Naive thymus-derived CD4-positive, alpha-beta T cell (primary cell): ENCODE measurements at places on chromosomes 3 and 15. TPM values are rescaled to one million over a fixed set of nuclear protein-coding genes. Genes with fewer than 3 reads are reported as not detected.

- DNase-seq, result no peak
- no peak overlapping the region for H3K4me3 ChIP-seq
- no peak overlapping the region for H3K27ac ChIP-seq
- no peaks in the 10 kb centered on the region for H3K36me3 ChIP-seq
Observed at GRCh38 chr3:171699601-171700000, 110.7 kb downstream of the PLD1 start.

- DNase-seq, result no peak
- no peaks in the 10 kb centered on the region for H3K36me3 ChIP-seq
- H3K4me1 ChIP-seq, result no peaks in the 10 kb centered on the region
- H3K27me3 ChIP-seq, result no peaks in the 10 kb centered on the region
- no peak overlapping the region for H3K27ac ChIP-seq
- no peak overlapping the region for H3K4me3 ChIP-seq
Observed at GRCh38 chr3:133593243-133593642, 19.8 kb downstream of the CDV3 start.

DNA sequence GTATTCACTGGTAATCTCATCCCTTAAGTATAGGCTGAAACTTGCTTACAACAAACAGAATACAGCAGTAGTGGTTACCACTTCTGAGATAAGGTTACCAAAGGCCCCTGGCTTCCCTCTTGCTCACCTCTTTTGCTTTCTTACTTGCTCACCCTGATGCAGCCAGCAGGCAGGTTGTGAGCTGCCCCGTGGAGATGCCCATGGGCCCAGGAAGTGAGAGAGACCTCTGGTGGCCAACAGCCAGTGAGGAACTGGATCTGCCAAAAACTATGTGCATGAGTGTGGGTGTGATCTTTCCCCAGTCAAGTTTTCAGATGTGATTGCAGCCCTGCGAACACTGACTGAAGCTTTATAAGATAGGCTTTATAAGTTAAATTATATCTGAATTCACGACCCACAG is 48.7 kb downstream of the NMNAT3 start:
- no peak overlapping the region for H3K27ac ChIP-seq
- H3K36me3 ChIP-seq, result no peaks in the 10 kb centered on the region
- H3K4me3 ChIP-seq, result no peak overlapping the region

DNA sequence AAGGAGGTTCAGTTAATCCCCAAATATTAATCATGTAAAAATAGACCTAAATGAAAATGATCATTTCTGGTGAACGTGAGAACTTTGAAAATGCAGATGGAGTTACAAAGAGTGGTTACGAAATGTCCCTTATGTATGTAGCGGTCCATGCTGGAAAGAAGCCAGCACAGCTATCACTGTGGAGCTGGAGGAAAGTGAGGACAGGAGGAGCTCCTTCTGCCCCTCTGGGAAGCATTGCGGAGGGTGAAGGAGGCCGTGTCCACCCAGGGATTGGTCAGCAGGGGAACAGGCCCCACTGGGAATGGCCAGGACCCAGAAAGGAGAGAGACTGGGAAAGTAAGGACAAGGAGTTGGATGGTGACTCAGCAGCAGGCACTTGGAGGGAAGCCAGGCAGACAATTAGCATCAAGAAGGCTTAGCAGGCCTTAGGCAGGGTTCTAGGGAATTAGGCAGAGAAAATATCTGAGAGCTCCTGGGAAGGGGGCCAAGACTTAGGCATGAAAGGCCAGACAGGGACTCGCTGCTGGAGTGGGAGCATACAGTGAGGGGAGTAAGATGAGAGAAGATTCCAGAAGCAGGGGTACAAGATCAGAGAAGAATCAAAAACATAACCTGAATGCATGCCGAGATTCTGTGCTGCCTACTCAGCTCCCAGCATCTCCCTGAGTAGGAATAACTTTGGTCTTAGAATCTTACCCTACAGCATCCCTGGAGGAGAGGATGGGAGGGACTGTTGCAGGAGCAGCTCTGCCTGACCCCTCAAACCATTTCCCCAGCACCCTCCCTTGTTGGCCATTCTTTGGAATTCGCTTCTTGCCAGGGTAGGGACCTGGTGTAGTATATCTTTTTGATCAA is 171.0 kb upstream of the UMPS start:
- no peak overlapping the region for H3K4me3 ChIP-seq
- no peak overlapping the region for H3K27ac ChIP-seq
- H3K36me3 ChIP-seq, result no peaks in the 10 kb centered on the region
- no peak for DNase-seq
- no peaks in the 10 kb centered on the region for H3K4me1 ChIP-seq

GRCh38 chr3:78988324-78988723 is 779.5 kb downstream of the ROBO1 start:
- H3K27me3 ChIP-seq, result no peaks in the 10 kb centered on the region
- H3K27ac ChIP-seq, result no peak overlapping the region
- no peak overlapping the region for H3K4me3 ChIP-seq

- H3K4me3 ChIP-seq, result no peak overlapping the region
- no peak overlapping the region for H3K27ac ChIP-seq
- no peak for DNase-seq
- no peaks in the 10 kb centered on the region for H3K27me3 ChIP-seq
Observed at GRCh38 chr3:178703268-178703975, 167.2 kb downstream of the KCNMB2 start.

DNA sequence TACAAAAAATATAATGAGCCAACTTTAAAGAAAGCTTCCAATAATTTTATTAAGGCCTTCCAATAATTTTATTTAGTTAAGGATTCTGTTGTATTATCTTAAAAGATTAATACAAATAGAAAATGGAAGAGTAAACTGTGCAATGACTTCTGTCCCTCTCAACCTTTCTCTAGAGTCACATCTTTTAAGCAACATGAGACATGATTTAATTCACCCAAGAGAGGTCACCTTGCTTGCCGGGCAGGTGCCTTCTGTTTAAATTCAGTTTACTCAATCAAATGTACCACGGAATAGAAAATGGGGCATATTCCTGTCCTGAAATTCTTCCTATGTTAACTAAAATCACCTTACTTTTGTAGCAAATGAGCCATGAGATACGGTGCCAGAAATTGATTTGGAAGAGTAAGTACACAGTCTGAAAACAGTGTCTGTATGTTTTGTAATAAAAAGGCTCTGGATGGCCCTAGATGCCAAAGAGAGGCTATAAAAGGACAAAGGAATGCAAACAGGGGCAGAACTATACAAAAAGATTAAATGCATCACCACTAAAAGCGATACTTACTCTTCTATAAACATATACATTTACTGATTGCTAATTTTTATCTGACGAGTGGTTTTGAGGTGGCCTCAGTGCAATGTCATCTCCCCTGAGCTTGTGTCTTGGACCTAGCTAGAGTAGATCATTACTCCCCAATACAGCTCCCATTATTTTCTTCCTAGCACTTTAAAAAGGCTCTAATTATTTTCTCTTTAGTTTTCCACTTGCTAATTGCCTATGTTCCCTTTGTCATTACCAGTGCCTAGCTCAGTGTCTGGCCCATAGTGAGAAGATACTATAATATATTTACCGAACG is 134.0 kb downstream of the FHIT start:
- H3K27me3 ChIP-seq, result no peaks in the 10 kb centered on the region
- no peak overlapping the region for H3K27ac ChIP-seq
- H3K36me3 ChIP-seq, result no peaks in the 10 kb centered on the region
- H3K4me3 ChIP-seq, result no peak overlapping the region

DNA sequence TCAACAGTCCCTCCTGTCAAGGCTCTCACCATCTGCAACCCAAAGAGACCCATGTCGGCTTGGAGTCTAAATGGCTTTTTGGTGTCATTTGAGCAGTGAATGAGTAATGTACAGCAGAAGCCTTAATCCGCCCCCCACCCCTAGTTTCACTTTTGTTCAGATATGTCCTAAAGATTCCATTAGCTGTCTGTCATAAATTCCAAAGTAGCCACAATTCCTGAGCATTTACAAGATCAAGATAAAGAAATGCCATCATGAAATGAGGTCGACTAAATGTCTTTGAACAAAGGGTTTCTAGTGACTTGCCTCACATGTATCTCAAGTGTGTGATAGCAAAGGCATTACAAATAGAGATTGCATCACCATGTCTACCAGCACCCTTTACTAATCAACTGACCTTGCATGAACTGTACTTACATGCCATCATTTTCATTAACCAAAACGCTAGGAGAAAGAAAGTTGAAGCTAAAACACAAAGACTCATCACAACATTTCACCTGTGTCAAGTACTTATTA is 123.8 kb upstream of the PHLDB2 start:
- H3K4me1 ChIP-seq, result no peaks in the 10 kb centered on the region
- no peaks in the 10 kb centered on the region for H3K27me3 ChIP-seq
- no peak overlapping the region for H3K27ac ChIP-seq
- H3K4me3 ChIP-seq, result no peak overlapping the region
- no peak for DNase-seq

DNA sequence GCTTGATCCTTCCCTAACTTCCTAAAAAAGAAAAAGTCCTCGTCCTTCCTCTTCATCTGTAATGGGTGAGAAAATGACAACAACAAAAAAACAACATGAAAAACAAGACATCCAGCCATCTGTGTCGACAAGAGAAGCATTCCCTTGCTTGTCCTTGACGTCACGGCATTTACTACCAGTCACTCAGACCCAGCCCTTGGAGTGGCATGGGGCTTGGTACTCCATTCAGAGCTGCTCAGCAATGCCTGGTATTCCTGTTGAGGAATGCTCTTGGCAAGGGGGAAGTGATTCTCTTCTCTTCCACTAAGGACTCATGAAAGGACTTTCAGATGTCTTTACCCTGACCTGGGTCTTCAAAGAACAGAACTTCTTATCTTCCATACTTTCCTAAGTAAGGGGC is 339.7 kb upstream of the RASGRP1 start:
- H3K27me3 ChIP-seq, result no peaks in the 10 kb centered on the region
- H3K36me3 ChIP-seq, result no peaks in the 10 kb centered on the region
- H3K27ac ChIP-seq, result no peak overlapping the region
- DNase-seq, result no peak
- H3K4me1 ChIP-seq, result no peaks in the 10 kb centered on the region
- no peak overlapping the region for H3K4me3 ChIP-seq

DNA sequence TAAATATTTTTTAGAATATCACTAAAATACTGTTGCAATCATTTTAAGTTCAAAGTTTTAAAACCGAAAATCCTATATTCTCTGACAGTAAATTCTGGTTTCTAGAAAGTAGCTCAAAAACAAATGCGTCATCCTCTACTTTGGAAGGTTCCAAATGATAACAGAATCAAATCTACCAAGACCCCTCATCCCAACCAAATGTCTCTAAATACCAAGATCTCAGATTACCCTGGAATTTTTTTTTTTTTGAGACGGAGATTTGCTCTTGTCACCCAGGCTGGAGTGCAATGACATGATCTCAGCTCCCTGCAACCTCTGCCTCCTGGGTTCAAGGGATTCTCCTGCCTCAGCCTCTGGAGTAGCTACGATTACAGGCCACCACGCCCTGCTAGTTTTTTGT is 16.8 kb downstream of the TBL1XR1 start:
- H3K27ac ChIP-seq, result no peak overlapping the region
- no peak for DNase-seq
- no peak overlapping the region for H3K4me3 ChIP-seq
- no peaks in the 10 kb centered on the region for H3K27me3 ChIP-seq
- H3K36me3 ChIP-seq, result no peaks in the 10 kb centered on the region

BFSP2 gene
- total RNA-seq, result not detected

IL17RD gene
- not detected for total RNA-seq

SCN11A gene
- total RNA-seq, result 0.10 TPM

SH3GL3 gene
- not detected for total RNA-seq

CPNE4 gene
- not detected for total RNA-seq

TMC3 gene
- not detected for total RNA-seq
